NCI-H1105 (cell line): ENCODE measurements at places on chromosomes 2 and 18.

DNA sequence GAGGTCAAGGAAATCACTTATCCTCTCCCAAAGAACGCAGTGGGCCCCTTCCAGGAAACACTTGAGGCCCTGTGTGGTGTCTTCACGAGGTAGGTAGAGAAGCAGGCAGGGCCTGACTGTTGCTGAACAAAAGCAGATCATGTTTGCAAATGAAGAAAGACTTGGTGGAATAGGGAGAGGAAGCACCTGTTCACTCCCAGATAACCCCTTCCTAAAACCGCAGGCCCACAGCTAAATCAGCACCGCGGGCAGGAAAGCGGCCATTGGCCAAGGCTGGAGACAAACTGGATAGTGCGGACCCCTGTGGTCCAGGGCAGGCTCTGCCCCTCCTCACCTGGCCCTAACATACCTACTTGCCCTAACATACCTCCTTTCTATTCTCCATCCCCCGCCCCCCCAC is 64.9 kb upstream of the KLHL29 start:
- no peak for DNase-seq

- DNase-seq, result no peak
Measured at GRCh38 chr18:41021089-41021488, 933.9 kb upstream of the PIK3C3 start.

DNA sequence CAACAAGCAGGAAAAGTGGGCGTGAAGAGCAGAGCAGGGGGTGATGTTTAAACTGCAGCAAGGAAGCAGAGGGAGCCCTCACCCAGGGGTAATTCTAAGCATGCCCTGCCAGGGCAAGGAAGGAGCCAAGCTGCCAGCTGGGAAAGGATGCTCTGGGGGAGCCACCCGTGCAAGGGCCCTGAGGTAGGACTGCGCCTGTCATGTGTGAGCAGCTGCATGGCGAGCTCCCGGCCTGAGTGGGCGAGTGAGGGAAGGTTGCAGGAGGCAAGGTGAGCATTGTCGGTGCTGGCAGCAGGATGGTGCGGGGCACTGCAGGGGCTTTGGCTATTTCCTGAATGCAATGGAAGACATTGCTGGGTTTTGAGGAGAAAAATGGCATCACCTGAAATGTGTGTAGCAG is 107.2 kb downstream of the COPS8 start:
- DNase-seq, result no peak

GRCh38 chr18:30682672-30683071 is 359.9 kb downstream of the DSC3 start:
- DNase-seq, result no peak

- DNase-seq, result no peak
Measured at GRCh38 chr2:220106065-220106464, 478.6 kb downstream of the SLC4A3 start.

DNA sequence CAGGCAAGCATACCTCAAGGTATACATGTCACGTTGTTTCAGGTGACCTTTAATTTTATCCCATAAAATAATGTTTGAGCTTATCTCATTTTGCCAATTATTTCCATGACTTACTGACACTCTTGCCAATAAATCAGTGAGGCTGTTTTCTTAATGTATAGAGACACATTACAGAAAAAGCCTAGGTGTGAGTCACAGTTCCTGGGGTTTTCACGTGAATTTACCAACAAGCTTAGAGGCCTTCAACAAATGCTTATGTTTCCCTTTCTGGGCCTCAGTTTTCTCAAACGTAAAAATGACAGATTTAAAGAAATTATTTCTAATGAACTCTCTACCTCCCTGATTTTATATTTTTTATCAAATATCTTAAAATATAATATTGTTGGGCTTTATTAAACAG is 517.5 kb upstream of the SPHKAP start:
- no peak for DNase-seq
